ENCODE measurements at places on chromosomes 16 and 17.
A peak's percentile ranks its signal among the peaks of the same experiment; 100 is the strongest.

DNA sequence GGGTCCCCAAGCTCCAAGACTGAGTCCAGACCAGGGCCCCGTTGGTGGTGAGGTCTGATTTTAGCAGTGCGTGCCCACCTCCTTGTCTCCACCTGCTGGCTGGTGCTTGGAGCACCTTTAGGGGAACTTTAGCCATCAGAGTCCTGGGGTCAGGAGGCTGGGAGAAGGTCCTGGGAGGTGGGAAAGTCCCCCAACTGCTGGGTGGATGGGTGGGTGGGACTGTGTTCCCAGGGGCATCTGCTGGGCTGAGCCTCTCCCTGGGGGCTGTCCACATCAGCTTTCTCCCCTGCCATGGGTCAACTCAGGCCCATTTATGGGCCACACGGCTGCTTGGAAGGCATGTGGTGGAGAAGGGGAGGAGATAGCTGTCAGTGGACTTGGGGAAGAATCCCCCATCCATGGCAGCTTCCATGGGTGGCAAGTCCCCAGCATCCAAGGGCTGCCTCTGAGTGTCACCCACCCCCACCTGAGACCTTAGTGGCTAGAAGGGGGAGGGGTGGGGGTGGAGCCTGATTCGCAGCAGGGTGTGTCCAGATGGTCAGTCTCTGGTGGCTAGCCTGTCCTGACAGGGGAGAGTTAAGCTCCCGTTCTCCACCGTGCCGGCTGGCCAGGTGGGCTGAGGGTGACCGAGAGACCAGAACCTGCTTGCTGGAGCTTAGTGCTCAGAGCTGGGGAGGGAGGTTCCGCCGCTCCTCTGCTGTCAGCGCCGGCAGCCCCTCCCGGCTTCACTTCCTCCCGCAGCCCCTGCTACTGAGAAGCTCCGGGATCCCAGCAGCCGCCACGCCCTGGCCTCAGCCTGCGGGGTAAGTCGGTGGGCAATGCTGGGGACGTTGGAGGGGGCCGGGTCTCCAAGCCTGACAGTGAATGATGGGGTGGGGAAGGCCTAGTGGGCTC, at the start of gene TRPV2:
Gene TRPV2 (plus strand): TSS at position 541 of the 894 bp plus-strand sequence. CDS start 2,098 bp downstream, outside the sequence.
- no peak for DNase-seq

GRCh38 chr16:6016530-6017184, 919.1 kb upstream of the EEF2KMT start:
- DNase-seq, result no peak

- no peak for DNase-seq
These were observed 14.8 kb downstream of the CPD start for GRCh38 chr17:30393491-30393890.

DNA sequence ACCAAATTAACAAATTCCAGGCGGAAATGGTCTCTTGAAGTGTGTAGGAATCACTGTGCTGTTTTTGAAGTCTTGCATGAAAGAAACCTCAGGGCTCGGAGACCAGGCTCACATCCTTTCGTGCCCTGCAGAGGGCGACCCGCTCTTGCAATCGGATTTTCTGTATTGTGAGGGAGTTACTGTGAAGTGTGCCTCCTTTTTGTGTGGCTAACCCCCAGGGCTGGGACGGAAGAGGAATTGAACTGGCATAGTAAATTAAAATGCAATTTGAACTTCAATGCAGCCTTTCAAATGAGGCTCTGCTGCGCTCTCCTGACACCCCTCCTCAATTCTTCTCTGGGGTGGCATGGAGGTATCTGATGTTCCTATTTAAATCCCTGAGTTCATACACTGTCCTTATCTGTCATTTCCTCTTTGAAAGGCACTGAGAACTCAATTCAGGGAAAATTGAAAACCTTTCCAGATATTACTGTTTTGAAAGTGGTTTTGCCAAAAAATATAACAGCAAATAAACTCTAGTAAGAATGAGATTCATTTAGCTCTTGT, 51.5 kb upstream of the MGAT5B start:
- peak; percentile 56 for DNase-seq

- DNase-seq, result no peak
These were observed 35.2 kb upstream of the GOSR2 start for GRCh38 chr17:46887717-46888116.

DNA sequence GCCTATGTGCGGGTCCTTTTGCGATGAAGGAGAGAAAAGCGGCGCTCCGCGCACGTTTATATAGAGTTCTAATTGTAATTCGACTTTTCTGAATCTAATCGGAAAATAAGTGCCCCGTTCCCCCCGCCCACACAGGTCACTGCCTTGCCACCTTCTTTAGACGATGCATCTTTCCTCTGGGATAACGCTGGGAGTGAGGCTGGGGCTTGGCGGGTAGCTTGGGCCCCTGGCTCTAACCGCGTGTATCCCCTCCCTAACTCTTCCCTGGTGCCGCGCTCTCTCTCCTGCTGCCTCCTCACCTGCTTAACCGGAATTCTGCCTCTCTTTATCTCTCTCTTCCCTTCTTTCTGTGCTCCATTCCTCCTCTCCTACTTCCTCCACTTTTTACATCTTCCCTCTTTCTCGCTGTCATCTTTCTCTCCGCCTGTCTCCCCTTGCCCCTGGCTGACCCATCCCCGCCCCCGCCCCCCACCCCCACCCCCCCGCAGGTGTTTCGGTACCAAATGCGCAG, 2.6 kb downstream of the LHX1 start:
- no peak for DNase-seq

All from neural crest cell (in vitro differentiated cells).